Ovary (tissue), 10 donors: ENCODE measurements at places on chromosomes 2 and 18. TPM values are rescaled to one million over a fixed set of nuclear protein-coding genes. Genes with fewer than 3 reads are reported as not detected.

GRCh38 chr18:78643004-78643403 lies 336.6 kb upstream of the SALL3 start:
- no peak for DNase-seq

- DNase-seq, result no peak
Measured at GRCh38 chr2:33021542-33022227, 74.9 kb downstream of the LTBP1 start.

Gene TXNDC2
- 0.55 TPM for polyA plus RNA-seq

GRCh38 chr2:207224791-207225482 lies 59.2 kb upstream of the KLF7 start:
- DNase-seq, result no peak

Gene SOS1
- 14.4 TPM for polyA plus RNA-seq

Gene ABCG5
- not detected for polyA plus RNA-seq

- no peak for DNase-seq
Measured at GRCh38 chr2:65668744-65669143, 236.3 kb upstream of the SPRED2 start.

DNA sequence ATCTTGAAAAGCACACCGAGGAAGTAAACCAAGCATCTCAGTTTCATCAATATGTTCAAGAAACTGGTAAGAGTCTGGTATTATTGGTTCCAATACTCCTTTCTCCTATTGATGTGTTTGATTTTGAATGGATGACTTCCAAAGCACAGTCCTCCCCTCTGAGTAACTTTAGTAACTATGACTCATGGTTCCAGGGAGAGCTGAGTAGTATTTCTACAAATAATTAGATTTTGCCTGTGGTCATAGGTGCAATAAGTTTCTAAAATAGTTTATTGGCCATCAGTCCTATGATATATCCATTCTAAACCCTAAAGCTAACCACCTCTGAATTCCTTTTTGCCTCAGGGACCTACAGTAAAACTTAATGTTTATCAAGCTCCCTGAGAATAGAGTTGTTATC lies 352.4 kb downstream of the XIRP2 start:
- DNase-seq, result no peak

Gene UGT1A9
- not detected for polyA plus RNA-seq

Gene TMEM198
- polyA plus RNA-seq, result 0.62 TPM

Gene SCN2A
- polyA plus RNA-seq, result 0.65 TPM

Gene DPYSL5
- 0.16 TPM for polyA plus RNA-seq

Gene ZBTB7C
- 6.5 TPM for polyA plus RNA-seq
